ENCODE measurements at places on chromosomes 7 and 10.

DNA sequence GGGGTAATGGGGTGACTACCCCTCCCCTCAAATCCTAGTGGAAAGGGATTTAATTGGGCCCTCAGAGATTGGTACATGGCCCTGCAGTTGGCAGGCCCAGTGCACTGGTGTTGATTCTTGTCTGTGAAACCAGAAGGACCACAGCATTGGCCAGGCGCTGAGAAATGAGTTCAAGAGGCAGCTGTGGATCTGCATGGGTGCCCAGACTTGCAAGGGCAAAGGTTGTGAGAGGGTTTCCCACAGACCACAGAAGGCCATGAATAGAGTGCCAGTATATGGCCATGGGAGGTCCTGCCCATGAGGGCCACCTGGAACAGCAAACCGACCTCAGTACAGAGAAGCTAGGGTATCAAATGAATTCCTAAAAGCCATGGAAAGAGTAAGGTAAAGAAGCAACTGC, 32.9 kb downstream of the TMEM168 start:
- no peak for DNase-seq

DNA sequence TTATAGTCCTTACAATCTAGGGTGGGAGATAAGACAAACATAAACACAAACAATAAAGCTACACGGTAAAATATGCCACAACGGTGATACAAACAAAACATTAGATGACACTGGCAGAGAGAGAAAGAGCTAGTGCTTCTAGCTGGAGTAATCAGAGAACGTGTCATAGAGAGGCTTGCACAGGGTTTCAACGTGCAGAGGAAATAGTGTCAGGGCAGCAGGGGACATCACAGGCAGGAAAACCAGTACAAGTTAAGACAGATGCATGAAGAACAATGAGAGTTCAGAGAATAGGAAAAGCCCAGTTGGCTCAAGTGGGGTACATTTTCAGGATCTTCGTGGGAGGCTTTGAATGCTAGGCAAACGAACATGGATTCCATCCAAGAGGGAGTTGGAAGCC, 91.4 kb downstream of the ZNF438 start:
- no peak for DNase-seq

GRCh38 chr7:3482147-3482921, 181.3 kb downstream of the SDK1 start:
- DNase-seq: peak; percentile 33

DNA sequence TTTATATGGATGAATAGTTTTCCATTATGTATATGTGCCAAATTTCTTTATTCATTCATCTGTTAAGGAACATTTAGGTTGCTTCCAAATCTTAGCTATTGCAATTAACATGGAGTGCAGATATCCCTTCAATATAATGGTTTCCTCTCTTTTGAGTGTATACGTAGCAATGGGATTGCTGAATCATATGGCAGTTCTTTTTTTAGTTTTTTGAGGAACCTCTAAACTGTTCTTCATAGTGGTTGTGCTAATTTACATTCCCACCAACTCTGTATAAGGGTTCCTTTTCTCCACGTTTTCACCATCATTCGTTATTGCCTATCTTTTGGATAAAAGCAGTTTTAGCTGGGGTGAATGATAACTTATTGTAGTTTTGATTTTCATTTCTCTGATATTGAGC, 46.5 kb downstream of the FAS start:
- DNase-seq: no peak

DNA sequence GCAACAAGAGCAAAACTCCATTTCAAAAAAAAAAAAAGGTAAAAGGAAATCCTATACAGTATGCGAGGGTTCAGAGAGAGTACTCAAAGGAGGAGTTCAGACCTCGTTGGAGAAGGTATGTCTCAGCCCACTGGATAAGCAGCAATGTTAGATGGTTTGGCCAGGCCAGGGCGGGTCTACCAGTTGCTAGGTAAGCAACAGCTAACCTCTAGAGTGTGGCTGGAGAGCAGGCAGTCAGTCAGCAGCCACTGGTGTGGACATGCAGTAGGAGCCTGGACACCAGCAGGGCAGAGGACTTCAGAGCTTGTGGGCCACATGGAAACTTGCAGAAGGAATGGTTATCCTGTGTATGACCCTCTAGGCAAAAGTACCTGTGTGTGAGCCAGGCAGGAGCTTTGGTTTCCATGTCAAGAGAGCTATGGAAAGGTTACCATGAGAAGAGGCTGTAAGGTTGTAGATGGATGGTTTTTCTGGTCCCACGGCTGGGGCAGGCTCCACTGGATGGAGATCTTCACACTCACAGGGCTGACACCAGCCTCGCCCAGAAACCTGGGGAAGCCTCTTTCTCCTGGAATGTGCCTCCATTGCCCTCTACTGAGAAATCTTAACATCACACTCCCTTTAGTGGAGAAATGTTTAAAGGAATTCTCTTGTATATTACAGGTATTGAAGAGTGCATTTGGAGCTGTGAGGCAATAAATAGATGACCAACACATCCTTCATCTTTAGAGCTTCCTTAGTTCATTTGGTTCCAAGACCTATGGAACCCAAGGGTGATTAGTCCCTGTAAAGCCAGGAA, 63.6 kb downstream of the CCDC186 start:
- no peak for DNase-seq

- no peak for DNase-seq
These were observed 13.5 kb downstream of the IQCE start for GRCh38 chr7:2572101-2572842.

DNA sequence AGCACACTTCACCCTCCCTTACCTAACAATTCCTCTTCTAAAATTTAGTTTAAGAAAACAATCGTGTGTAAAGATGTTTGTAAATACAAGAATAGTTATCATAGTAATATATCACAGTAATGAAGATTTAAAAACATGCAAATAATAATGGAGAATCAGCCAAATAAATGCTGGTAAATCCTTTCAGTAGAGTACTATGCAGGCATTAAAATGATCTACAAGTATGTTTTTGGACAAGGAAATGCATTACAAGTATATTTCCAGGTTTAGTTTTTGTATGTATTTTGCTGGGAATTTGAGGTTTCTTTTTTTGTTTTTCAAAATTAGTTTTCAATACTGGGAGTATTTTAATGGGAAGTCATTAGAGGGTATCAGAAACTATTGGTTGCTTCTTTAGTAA, 22.7 kb downstream of the TPST1 start:
- DNase-seq: no peak

DNA sequence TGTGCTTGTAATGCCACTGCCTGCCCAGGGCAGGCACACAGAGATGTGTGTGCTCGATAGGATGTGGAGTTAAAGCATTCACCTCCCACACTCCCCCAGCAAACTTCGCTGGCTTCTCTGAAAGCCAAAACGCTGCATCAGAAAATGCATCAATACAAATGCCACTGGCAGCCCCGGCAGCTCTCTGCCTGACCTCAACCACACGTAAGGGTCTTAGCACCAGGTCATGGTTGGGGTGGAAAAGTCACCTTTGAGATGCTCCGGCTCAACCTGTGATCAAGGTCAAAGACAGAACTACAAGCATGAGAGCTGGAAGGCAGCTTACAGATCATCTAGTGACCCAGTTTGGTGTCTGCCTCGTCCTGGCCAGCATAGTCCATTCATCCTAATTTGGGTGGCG, 114.4 kb upstream of the NANOS1 start:
- DNase-seq: no peak

DNA sequence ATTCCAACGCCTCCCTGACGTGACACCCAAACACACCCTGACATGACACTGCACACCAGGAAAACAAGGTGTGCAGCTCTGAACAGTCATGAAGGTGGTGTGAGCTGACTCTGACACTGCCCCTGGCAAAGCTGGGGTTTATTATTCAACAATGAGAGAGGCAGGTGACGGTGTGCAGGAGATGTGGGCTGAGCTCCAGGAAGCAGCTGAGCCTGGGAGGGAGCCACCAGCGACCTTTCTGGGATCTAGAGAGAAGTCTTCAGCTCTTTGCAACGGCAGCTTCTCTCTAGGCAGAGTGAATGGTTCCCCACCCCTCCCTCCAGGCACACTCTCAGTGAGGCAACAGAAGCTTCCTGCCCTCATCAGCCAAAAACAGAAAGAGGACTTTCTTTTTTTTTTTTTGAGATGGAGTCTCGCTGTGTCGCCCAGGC, 65.6 kb downstream of the SH3PXD2A start:
- DNase-seq: no peak

GRCh38 chr10:35453855-35454532, 117.7 kb downstream of the CCNY start:
- DNase-seq: no peak

DNA sequence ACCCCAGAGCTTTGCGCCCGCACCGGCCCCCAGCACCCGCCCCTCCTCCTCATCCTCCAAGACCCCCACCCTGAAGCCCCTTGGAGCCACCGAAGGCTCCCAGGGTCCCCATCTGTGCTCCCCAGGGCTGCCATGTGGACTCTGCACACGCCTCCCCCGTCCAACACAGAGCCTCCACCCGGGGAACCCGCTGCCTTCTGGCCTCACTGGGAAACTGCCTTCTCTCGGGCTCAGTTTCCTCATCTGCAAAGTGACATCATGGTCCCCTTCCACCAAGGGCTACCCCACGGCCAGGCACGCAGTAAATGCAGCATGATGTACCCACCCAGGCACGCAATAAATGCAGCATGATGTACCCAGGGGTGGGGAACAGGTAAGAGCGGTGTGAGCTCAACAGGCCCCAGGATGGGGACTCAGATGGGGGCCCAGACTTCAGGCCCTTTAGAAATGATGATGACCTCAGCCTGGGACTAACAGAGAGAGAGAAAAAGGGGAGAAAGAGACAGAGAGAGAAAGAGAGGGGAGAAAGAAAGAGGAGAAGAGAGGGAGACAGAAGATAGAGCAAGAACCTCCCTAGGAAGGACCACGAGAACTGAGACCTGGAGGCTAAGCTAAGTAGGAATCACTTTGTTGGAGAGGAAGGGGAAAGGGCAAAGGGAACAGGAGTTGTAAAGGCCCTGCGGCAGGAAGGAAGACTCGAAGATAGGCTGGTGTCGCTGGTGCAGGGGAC, 2.5 kb upstream of the MICALL2 start:
- DNase-seq: no peak

- no peak for DNase-seq
These were observed 64.2 kb downstream of the TRIL start for GRCh38 chr7:28893888-28894287.

DNA sequence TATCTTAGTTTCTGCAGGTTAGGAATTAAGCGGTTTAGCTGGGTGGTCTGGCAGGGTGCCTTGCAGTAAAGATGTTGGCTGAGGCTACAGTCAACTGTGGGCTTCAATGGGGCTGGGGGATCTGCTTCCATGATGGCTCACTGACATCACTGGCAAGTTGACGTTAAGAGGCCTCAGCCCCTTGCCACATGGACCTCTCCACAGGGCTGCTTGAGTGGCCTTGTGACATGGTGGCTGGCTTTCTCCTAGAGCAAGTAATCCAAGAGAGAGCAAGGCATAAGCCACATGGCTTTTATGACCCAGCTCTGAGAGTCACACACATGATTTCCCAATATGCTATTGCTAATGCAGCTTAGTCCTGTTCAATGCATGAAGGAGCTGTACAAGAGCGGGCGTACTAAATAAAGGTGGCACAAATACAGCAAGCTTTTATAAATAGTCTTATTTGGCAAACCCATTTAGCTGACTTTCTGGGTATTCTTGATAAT, 109.1 kb downstream of the SEPTIN7 start:
- no peak for DNase-seq

- no peak for DNase-seq
These were observed 396.1 kb upstream of the KLF6 start for GRCh38 chr10:4181081-4181480.

DNA sequence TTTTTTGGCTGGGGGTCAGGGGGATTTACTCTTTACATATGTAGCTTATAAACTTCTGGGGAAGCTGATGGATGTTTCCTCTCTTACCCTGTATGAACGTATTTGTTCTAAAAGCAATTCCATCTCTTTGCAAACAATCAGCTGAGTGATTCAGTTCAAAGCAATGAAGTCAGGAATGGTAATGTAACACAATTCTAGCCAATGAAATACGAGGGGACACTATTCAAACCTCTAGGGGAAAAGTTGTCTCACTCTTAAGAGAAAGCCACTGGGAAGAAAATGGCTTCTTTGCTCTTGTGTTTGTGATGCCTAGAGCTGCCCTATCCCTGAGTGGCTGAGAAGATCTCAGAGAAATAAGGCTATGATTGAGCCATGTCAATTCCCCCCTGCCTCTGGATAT, 134.8 kb upstream of the SEMA3C start:
- no peak for DNase-seq

- DNase-seq: no peak
These were observed 151.8 kb upstream of the STK17A start for GRCh38 chr7:43431020-43431595.

- DNase-seq: no peak
These were observed 14.5 kb downstream of the CARD11 start for GRCh38 chr7:3029138-3029537.

- no peak for DNase-seq
These were observed 11.8 kb downstream of the UROS start for GRCh38 chr10:125811251-125811650.

GRCh38 chr7:112957901-112958300, 128.7 kb downstream of the GPR85 start:
- no peak for DNase-seq

DNA sequence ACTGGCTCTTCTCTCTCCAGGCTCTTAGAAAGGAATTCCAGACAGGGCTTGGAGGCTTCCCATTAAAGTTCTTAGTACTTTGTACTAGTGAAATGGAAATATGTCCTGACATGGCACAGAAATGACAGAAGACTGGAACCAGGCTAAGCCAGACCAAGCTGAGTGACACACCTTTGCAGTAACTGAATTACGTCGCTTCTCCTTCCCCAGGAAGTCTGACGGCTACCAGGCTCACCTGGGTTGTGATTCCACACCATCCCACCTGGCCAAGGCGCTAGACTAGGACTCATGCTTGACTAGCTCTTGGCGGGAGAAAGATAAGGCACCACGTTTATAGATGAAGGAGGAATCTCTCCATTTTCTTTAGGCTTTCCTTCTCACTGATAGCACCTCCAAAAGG, 50.7 kb upstream of the KCNIP2 start:
- no peak for DNase-seq

DNA sequence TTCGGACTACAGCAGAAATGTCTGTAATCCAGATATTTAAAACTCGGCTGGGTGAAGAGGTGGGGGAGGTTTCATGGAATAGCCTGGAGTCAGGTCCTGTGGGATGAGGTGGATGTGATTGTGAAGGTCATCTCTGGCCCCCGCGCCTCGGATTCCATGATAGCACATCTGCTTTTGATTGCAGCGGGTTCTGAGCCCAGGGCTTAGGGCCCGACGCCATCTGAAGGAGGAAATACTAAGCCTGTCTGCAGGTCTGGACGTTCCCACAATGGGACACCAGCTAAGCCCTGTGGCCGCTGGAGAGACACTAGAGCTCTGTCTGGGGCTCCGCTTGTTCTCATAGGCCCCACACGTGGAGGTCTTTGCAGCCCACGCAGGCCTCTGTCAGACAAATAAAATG, 328.7 kb downstream of the CXCL12 start:
- DNase-seq: no peak

GRCh38 chr7:131878777-131879176, 322.3 kb upstream of the PODXL start:
- no peak for DNase-seq

GRCh38 chr10:78685466-78686103, 383.2 kb upstream of the ZMIZ1 start:
- DNase-seq: no peak

DNA sequence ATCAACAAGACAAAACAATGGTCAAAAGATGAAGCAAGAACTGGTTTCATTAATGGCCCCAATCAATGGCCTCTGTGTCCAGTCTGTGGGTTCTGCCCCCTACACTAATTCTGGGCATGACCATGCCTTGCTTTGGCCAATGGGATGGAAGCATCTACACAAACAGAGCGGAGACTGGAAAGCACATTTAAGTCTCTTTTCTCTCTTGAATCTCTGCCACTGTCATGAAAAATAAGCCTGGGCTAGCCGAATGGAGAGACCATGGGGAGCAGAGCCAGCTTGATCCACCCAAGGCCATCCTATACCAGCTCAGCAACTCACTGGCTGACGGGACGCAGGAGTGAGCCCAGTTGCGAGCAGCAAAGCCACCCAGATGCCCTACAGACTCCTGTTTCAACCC, 30.9 kb downstream of the ANKRD16 start:
- no peak for DNase-seq

Measured in DMS 273 treated with DMSO at 0.1 percent for 48 hours (cell line).